ENCODE measurements at places on chromosomes 5 and 9.

GRCh38 chr9:105647595-105648349, 14.5 kb upstream of the TAL2 start:
- no peak for DNase-seq

GRCh38 chr5:177036443-177036842, 13.9 kb downstream of the ZNF346 start:
- no peak for DNase-seq

- peak; percentile 66 for DNase-seq
These were observed 142.3 kb upstream of the ANKH start for GRCh38 chr5:15013654-15014463.

DNA sequence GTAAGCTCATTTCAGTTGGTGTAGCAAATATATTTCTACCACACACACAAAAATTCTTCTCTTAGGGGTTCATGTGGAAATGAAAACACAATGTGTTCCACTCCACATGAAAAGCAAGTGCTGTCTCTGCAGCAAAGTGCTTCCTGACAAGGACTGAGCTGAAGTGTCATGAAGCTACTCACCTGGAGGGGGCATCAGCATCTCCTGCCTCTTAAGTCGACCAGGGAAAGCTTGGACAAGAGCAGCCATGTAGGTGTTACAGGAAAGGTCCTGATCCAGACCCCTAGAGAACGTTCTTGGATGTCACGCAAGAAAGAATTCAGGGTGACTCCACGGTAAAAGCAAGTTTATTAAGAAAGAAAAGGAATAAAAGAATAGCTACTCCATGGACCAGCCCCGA, 62.8 kb downstream of the SV2C start:
- no peak for DNase-seq

DNA sequence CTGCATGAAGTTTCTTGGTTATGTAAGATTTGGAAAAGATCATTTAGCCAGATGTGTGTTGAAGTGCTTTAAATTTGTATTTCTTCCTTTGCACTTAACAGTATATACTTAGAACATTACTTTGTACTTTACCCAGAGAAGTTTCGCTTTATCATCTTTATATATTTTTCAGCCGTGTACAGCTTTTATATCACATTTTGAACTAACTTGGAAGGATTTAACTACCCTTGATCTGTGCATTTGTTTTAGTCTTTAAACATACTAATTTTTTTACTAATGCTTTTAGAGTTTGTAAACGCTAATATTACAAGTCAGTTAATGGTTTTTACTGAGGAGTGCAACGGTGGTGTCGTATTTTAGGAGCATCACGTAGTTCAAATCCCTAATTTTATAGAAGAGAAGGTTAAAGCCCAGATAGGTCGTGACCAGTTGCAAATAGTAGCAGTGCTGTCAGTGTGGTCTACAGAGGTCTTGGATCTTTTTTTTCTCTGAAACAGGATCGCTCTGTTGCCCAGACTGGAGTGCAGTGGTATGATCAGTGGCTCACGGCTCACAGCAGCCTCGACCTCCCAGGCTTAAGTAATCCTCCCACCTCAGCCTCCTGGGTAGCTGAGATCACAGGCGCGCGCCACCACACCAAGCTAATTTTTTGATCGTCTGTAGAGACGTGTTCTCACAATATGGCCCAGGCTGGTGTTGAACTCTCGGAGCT, 2.0 kb downstream of the MATR3 start:
- DNase-seq, result no peak

- DNase-seq, result no peak
These were observed 14.4 kb upstream of the DCAF12 start for GRCh38 chr9:34140853-34141252.

- no peak for DNase-seq
These were observed 33.6 kb upstream of the NSMF start for GRCh38 chr9:137492464-137493363.

GRCh38 chr9:94534901-94535300, 20.0 kb upstream of the PCAT7 start:
- DNase-seq, result peak; percentile 54

- DNase-seq, result peak; percentile 16
These were observed 46.2 kb upstream of the FBXW11 start for GRCh38 chr5:172052450-172053236.

DNA sequence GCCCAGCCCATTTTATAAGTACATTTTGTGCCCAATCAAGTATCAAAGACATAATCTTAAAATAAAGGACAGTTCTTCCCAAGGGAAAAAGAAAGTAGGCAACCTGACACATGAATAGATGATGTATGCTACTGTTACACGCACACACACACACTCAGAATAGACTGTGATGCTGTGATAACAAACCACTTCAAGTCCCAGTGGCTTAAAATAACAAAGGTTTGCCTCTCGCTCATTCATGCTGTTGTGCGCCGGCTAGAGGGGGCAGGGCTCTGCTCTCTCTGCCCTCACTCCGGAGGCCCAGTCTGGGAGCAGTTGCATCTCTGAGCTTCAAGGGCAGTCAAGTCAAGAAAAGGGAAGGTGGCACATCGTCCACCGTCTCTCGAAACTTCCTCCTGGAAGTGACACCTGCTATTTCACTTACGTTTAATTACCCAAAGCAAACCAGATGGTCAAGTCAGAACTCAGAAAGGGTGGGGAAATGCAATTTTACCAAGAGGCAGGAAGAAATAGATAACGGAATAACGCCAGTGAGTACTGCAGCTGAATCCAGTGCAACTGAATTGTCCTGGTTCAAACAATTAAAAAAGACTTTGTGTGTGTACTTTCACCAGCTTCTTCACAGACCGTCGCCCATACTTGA, 43.3 kb downstream of the ANKRD33B start:
- peak; percentile 26 for DNase-seq

GRCh38 chr5:95620870-95621838, 1.3 kb downstream of the GPR150 start:
- peak; percentile 17 for DNase-seq

DNA sequence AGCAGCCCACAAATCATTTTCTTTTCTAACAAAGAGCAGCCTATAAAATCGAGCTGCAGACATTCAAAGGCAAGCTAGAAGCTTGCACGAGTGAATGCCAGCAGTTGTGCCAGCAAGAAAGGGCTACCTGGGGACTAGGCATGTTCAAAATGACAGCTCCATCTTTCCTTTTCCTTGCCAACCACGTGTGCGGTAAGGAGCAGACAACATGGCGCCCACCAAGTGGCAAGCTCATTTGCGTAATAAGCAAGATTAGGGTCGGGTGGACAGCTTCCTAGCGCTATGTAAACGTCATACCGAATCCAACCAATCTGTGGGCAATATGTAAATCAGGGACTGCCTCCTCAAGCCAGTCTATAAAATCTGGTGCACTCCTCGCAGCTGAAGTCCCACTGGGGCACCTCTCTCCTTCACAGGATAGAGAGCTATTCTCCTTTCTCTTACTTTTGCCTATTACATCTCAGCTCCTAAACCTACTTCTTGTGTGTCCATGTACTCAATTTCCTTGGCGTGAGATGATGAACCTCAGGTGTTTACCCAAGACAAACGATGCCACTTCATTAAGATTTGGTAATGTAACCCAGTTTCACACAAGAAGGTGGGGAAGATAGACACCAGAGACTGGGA, 22.5 kb upstream of the SPARC start:
- no peak for DNase-seq

GRCh38 chr9:94923326-94924089, 197.0 kb downstream of the AOPEP start:
- DNase-seq, result no peak

GRCh38 chr9:31347082-31347617, 1037.3 kb upstream of the ACO1 start:
- DNase-seq, result peak; percentile 15

DNA sequence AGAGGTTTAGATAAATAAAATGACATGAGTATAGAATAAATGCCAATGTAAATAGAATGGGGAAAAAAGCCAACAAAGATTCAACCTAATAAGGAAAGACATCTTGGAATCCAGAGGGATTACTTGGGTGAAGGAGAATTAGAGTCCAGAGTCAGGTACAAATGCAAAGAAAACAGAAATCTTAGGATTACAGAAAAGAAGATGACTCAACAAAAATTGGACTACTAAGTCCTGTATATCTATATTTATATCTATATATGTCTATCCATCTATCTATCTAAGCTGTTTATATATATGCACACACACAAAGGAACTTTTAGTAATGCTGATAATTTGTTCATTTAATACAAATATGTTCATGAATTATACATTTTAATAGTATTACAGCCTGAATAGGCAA, 27.6 kb downstream of the FAM174A start:
- DNase-seq, result no peak

DNA sequence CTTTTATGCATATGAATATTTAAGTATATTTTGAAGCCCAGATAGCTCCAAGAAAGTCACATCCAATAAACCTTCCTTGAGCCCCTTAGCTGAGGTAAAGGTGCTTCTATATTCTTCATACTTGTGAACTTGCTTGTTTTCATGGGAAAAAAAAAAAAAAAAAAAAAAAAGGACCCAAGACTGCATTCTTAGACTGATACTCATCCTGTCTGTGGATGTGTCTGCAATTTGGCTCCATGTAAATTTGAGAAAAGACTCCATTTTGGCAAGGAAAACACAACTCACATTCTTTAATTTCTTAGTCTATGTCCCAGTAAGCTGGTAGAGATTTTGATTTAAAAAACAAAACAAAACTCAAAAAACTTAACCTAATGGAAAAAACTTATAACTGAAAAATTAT, 238.3 kb downstream of the FBXL17 start:
- peak; percentile 54 for DNase-seq

- DNase-seq, result no peak
These were observed 200.3 kb downstream of the C9orf152 start for GRCh38 chr9:110007477-110008270.

- DNase-seq, result no peak
These were observed 689 bp downstream of the CNTRL start for GRCh38 chr9:121075251-121076036.

DNA sequence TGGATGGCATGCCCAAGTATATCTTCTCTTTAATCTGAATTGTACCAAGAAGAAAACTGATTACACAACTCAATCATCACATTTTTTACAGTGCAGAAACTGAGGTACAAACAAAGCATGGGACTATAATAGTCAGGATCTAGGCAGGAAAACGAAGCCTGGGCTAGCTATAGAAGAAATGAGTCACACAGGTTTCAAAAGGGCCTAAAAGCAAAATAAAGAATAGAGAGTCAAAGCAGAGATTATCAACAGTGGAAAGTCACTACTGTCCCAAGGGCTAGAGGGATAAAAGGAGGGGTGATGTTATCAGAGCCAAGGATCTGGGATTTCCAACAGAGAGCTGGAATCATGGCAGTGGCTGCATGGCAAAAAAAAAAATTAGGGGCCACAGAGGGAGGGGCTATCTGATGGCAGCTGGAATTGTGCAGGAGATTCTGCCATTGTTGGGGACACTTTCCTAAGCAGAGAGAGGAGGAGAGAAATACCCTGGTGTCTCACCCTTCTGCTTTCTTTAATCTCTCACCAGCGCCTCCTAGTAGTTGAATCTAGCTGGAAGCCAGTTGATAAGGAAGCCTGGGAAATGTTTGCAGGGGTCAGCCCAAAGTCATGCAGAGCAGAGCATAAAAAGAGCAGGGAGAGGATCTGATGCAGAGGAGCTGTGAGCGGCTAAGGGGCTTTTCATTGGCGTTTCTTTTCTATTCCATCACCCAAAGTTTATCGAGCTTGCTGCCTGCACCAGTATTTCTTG, 343.2 kb downstream of the ACTL7B start:
- DNase-seq, result no peak

GRCh38 chr5:33260098-33260497, 180.7 kb upstream of the TARS1 start:
- DNase-seq, result peak; percentile 36

GRCh38 chr9:92036756-92037155, 78.5 kb downstream of the SPTLC1 start:
- DNase-seq, result no peak

GRCh38 chr5:94316916-94317838, 301.2 kb downstream of the KIAA0825 start:
- no peak for DNase-seq

DNA sequence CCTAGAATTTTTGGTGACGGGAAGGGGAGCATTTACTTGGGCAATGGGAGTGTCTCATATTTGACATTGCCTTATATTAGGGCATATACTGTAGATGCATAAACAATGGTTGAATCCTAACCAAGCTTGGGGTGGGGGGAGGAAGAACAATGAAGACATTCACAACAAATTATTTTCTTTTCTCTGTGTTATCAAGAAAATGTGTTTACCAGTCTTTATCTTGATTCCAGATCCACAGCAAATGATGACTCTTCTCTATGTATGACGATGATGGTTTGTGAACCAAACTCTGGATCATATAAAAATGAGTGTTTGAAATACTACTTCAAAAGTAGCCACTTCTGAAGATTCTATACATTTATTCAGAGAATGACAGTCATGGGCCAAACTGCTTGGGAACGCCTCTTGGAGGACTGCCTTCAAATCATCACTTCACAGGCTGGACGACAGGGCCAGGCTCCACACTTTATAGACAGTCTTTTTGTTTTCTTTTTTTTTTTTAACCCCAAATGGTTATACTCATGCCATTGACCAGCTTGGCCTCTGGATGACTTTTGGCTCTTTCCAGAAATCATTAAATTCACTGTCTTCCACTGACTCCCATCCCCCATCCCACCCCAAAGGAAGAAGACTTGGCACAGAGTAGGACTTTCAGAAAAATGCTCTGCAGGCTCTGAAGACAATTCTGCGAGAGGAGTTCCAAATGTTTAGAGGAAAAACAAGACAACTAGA, 123.8 kb upstream of the LIFR start:
- no peak for DNase-seq

DNA sequence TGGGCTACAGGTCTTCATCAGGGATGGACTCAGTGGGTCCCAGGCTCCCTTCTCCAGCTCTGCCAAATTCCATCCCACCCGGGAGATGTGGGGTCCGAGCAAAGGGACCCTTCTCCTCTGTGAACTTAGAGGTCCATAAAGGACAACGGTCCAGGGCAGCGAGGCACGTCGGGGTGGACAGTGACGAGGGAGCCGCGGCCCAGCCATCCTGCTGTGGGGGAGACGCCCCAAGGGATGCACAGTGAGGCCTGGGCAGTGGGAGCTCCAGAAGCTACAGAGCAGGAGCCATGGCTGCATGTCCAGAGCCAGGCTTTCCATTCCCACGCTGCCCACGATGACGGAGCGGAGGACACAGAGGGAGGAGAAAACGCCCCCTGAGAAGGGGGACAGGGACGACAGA, 107.5 kb upstream of the PPP1R26 start:
- DNase-seq, result no peak

DNA sequence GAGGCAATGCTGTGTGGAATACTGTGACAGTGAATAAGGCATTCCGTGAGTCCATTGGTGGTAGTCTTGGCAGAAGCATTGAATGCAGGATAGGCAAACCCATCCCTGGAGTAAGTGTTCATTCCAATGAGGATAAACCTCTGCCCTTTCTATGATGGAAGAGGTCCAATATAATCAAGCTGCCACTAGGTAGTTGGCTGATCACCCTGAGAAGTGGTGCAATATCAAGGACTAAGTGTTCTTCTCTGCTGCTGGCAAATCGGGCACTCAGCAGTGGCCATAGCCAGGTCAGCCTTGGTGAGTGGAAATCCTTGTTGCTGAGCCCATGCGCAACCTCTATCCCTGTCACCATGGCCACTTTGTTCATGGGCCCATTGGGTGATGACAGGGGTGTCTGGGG, 70.1 kb downstream of the FBXO4 start:
- no peak for DNase-seq

All from fibroblast of skin of right quadriceps (primary cell).